Osteocyte (in vitro differentiated cells): ENCODE measurements at places on chromosomes 5 and 9. TPM values are rescaled to one million over a fixed set of nuclear protein-coding genes. Genes with fewer than 3 reads are reported as not detected.
A peak's percentile ranks its signal among the peaks of the same experiment; 100 is the strongest.

SELENOP gene
- total RNA-seq: 55.8 and 70.3 TPM in 2 replicates

- H3K27me3 ChIP-seq: no peaks in the 10 kb centered on the region
- peaks cover 35% of the 10 kb centered on the region for H3K4me1 ChIP-seq
- H3K27ac ChIP-seq: peak overlapping the region; percentile 77
These were observed 257.6 kb downstream of the SEMA5A start for GRCh38 chr5:9288234-9288633.

GABBR2 gene
- not detected in 2 replicates for total RNA-seq

DNA sequence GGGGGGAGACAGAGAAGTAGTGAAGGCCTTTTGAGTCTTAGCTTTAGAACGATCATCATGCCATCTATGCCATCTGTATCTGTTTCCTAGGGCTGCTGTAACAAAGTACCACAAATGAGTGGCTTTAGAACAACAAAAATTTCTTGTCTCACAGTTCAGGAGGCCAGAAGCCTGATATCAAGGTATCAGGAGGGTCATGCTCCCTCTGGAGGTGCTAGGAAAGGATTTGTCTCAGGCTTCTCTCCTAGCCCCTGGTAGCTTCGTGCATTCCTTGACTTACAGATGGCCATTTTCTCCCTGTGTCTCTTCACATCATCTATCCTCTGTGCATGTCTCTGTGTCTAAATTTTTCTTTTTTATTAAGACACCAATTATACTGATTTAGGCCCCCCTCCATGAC, 5.2 kb downstream of the CARD6 start:
- no peak for DNase-seq
- H3K27me3 ChIP-seq: peaks cover 59% of the 10 kb centered on the region
- no peaks in the 10 kb centered on the region for H3K36me3 ChIP-seq
- H3K27ac ChIP-seq: no peak overlapping the region
- H3K4me3 ChIP-seq: no peak overlapping the region

DNA sequence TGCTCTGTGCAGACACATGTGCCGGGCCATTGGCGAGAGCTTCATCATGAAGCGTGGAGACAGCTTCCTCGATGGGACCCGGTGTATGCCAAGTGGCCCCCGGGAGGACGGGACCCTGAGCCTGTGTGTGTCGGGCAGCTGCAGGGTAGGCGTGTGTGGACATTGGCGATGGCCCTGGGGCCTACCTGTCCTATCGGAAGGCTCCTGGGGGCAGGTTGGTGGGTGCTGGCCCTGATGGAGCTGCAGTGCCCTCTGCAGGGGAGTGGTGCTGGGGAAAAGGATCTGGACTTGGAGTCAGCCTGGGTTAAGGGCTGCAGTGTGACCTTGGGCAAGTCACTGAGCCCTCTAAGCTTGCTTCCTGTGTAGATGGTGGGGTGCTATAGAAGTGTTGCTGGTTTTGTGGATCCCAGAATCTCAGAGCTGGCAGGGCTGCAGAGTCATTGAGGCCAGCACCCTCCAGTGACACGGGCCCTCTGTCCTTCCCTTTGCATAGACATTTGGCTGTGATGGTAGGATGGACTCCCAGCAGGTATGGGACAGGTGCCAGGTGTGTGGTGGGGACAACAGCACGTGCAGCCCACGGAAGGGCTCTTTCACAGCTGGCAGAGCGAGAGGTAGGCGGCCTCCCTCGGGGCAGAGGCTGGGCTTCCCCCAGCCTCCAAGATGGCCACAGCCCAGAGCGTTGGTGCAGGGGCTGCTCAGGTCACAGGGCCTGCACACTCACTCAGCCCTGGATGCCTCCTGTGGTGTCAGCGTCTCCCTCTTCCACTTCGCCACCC, 15.8 kb downstream of the ADAMTS13 start:
- DNase-seq: no peak
- no peaks in the 10 kb centered on the region for H3K36me3 ChIP-seq
- H3K27me3 ChIP-seq: no peaks in the 10 kb centered on the region
- H3K4me3 ChIP-seq: no peak overlapping the region
- H3K4me1 ChIP-seq: no peaks in the 10 kb centered on the region
- H3K27ac ChIP-seq: no peak overlapping the region

GRCh38 chr5:31936683-31937082, 237.4 kb downstream of the GOLPH3 start:
- no peak overlapping the region for H3K4me3 ChIP-seq
- no peak for DNase-seq
- peaks cover 9% of the 10 kb centered on the region for H3K27me3 ChIP-seq
- H3K36me3 ChIP-seq: no peaks in the 10 kb centered on the region
